ENCODE measurements at places on chromosomes 1 and 21. TPM values are rescaled to one million over a fixed set of nuclear protein-coding genes. Genes with fewer than 3 reads are reported as not detected.

BMP8B gene
- 0.44 TPM for total RNA-seq

RSPH1 gene
- not detected for total RNA-seq

BCL2L15 gene
- not detected for total RNA-seq

PGBD5 gene
- 19.6 TPM for total RNA-seq

MFAP2 gene
- 9.6 TPM for total RNA-seq

CRP gene
- not detected for total RNA-seq

FYB2 gene
- total RNA-seq = 0.97 TPM

RGS1 gene
- total RNA-seq = 1.8 TPM

UAP1 gene
- 36.8 TPM for total RNA-seq

FCGR3A gene
- total RNA-seq = 53.7 TPM

B3GALT2 gene
- 48.6 TPM for total RNA-seq

FMO5 gene
- total RNA-seq = 1.4 TPM

DOP1B gene
- 6.5 TPM for total RNA-seq

MCOLN2 gene
- total RNA-seq = 0.62 TPM

TMIGD3 gene
- total RNA-seq = 2.0 TPM

UBL4B gene
- not detected for total RNA-seq

CAMSAP2 gene
- total RNA-seq = 32.1 TPM

ZBED6 gene
- total RNA-seq = 23.6 TPM

CTTNBP2NL gene
- total RNA-seq = 24.3 TPM

RIMKLA gene
- total RNA-seq = 6.3 TPM

PGLYRP4 gene
- not detected for total RNA-seq

VTCN1 gene
- total RNA-seq = not detected

BROX gene
- 23.1 TPM for total RNA-seq

LRRC71 gene
- not detected for total RNA-seq

TNNT2 gene
- 5,317 TPM for total RNA-seq

GJC2 gene
- 2.2 TPM for total RNA-seq

GRIK3 gene
- 0.89 TPM for total RNA-seq

GJA5 gene
- total RNA-seq = 54.6 TPM

SIM2 gene
- total RNA-seq = not detected

ZP4 gene
- total RNA-seq = not detected

ADAMTS1 gene
- 143 TPM for total RNA-seq

CRNN gene
- not detected for total RNA-seq

FAM167B gene
- total RNA-seq = 9.8 TPM

SYT11 gene
- 16.5 TPM for total RNA-seq

ETV3 gene
- total RNA-seq = 17.3 TPM

SLC35F3 gene
- not detected for total RNA-seq

HMGCS2 gene
- 7.1 TPM for total RNA-seq

TTC24 gene
- not detected for total RNA-seq

CR1L gene
- total RNA-seq = not detected

IL20 gene
- total RNA-seq = not detected

SH3BGRL3 gene
- total RNA-seq = 93.9 TPM

OR10J1 gene
- total RNA-seq = not detected

C1orf185 gene
- not detected for total RNA-seq

FNBP1L gene
- total RNA-seq = 18.0 TPM

ACTL8 gene
- not detected for total RNA-seq

PLCH2 gene
- 0.13 TPM for total RNA-seq

DCLRE1B gene
- total RNA-seq = 3.6 TPM
